Type B pancreatic cell (in vitro differentiated cells): ENCODE measurements at places on chromosomes 12 and 14. TPM values are rescaled to one million over a fixed set of nuclear protein-coding genes. Genes with fewer than 3 reads are reported as not detected.

Gene MED13L
- total RNA-seq: 87.8 and 97.7 TPM in 2 replicates

Gene ENDOU
- 3.7 and 18.9 TPM in 2 replicates for total RNA-seq

Gene KRT78
- total RNA-seq: 14.7 and 29.1 TPM in 2 replicates

Gene FOXN4
- total RNA-seq: 2.0 and 2.6 TPM in 2 replicates

Gene DTX1
- 1.4 and 2.4 TPM in 2 replicates for total RNA-seq

Gene GARIN6
- not detected in 2 replicates for total RNA-seq

GRCh38 chr12:120235369-120236323 is 29.9 kb downstream of the PXN start:
- DNase-seq: no peak

GRCh38 chr14:77910506-77910905 is 110.6 kb downstream of the ADCK1 start:
- no peak for DNase-seq

GRCh38 chr14:100874051-100874410 is 29.5 kb downstream of the RTL1 start:
- DNase-seq: no peak

GRCh38 chr12:97538705-97539104 is 76.1 kb downstream of the RMST start:
- no peak for DNase-seq

DNA sequence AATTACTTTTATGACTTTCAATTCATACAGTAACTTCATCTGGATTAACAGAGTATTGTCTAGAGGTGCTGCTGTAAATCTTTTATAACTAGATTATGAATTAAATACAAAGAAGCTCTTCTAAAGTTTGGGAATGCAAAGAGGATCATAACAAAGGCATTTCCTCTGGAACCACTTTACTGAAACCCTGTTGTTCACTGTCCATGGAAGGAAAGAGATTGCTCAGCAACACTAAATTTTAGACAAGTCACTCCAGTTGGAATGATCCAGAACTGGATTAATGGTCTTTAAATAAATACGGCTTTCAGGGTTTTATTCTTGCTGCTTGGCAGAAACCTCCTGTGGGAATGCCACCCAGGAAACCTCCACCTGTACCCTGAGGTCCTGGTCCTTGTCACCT is 250.6 kb downstream of the KSR2 start:
- DNase-seq: no peak

DNA sequence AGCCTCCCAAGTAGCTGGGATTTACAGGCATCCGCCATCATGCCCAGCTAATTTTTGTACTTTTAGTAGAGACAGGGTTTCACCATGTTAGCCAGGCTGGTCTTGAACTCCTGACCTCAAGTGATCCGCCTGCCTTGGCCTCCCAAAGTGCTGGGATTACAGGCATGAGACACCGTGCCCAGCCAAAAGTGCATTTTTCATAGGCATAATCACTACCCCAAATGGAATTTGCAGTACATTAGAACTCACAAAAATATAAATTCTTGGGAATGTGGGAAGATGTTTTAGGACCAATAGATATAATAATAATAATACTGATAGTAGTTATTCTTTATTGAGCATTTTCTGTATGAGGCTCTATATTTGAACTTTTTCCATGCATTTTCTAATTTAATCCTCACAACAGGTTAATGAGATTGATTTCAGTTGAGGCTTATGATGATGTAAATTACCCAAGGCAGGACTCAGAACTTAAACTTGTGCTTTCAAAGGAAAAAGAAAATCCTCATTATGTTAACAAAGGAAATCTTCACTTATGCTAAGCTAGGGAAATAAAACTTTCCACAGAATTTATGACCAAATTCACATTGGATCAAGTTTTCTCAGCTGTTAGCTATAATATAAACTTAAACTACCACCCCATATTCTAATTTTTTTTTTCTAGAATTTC is 121.6 kb downstream of the SRGAP1 start:
- no peak for DNase-seq

GRCh38 chr12:2779281-2779680 is 15.5 kb upstream of the FKBP4 start:
- DNase-seq: no peak

- DNase-seq: no peak
Measured at GRCh38 chr12:52050116-52050757, 1.0 kb upstream of the NR4A1 start.

DNA sequence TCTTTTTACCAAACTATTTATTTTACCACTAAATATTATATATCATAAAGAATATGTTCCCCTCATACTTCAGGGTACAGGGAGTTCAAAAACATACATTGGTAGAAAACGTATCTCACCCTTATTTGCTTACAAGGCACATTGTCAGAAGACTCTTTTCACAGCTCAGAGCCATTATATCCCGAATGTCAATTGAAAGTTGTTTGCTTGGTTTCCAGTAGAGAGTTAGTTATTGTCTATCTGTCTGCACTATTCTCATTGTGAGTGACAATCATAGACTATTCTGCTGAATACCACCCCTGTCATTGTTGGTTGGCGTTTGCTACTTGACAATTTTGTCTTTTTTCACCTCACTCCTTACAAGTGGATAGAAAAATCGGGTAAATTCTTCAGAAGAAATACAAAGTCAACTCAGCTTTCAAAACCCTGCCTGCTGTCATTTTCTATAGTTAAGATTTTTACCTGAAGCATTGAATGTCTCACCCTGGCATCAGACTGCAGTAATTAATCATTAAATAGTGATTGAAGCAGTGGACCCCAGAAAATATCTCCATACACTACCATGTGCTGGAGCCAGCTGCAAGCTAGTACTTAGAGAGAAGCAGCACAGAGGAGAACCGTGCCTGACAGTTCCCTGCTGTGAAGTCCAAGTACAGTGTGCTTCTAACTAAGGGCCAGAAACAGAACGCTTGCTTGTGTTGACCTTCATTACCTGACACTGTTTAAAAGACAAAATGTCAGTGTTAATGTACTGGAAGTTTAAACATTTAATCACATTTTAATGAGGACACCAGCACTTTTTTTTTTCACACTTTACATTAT is 510.6 kb downstream of the RERGL start:
- DNase-seq: no peak

- DNase-seq: no peak
Measured at GRCh38 chr14:50649691-50650090, 18.4 kb downstream of the SAV1 start.

DNA sequence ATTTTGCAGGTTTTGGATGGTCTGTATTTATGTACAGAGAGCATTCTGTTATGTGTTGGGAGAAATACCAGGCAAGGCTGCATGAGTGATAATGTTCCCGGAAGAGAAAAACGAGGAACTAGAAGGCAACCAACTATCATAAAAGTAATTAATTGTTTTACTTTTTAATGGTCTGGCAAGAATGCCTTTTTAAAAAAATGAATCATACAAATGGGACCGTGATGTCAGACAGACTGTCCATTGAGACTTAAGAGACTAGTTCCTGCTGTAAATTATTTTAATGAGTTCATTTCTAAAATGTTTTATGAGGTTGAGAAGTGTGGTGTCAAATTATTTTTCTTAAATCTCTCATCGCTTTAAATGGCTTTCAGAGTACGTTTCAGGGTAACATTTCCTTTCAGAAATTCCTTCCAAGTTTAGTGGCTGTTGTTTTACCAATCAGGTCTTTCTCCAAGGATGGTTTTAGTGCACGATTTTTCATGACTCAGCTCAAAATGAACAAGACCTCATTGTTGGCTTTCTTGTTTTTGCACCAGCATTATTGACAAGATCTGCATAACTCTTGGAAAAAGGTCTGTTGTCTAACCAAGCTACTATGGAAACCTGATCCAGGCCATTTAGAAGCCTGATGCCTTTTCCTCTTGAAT is 86.1 kb upstream of the ARHGAP5 start:
- DNase-seq: no peak

GRCh38 chr14:92637228-92637627 is 111.2 kb downstream of the LGMN start:
- no peak for DNase-seq

GRCh38 chr14:60964904-60965303 is 16.0 kb downstream of the TRMT5 start:
- no peak for DNase-seq
